ENCODE measurements at places on chromosomes 12 and 14. TPM values are rescaled to one million over a fixed set of nuclear protein-coding genes. Genes with fewer than 3 reads are reported as not detected.

Gene AMIGO2
- 3.3 TPM for total RNA-seq

Gene B4GALNT3
- total RNA-seq: 20.3 TPM

Gene RTL1
- total RNA-seq: not detected

Gene RTN1
- total RNA-seq: 2.8 TPM

Gene KCNC2
- not detected for total RNA-seq
